CD8-positive, alpha-beta T cell (primary cell): ENCODE measurements at places on chromosomes 12 and 14.

GRCh38 chr14:21191809-21192446, 36.1 kb upstream of the OR5AU1 start:
- DNase-seq = peak; percentile 50

DNA sequence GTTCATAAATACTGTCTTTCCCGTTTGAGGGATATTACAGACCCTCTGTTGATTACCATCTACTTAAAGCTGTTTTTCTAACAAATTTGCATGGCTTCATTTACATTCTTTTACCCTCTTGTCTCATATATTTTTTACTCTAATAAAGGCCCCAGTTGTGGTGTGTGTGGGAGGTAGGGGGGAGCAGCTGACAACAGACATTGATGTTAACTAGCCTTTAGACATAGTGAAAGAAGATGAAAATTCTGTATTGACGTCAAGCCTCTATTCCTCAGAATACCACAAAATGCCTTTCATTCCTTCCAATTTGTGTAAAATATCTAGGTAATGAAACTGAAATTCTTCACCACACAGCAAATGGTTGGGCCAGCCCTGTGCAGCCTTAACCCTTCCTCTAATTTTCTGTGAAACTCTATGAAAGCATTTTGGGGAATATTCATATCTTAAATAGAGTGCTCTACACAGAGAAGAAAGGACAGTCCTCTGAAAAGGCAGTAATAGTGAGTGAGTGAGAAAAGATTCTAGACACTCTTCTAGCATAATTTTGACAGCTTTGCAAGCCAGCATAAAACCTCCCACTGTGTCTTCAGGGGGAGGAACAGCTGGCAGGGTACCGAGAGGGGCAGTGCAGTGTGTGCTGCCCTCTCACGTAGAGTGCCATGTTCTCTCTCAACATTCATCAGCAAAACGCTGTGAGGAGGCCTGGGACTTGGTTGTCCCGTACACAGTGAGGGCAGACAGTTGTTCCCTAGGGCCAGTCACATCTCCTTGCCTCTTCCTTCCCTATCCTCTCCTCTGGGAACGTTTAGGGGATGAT, 20.1 kb upstream of the CERS5 start:
- DNase-seq = no peak

DNA sequence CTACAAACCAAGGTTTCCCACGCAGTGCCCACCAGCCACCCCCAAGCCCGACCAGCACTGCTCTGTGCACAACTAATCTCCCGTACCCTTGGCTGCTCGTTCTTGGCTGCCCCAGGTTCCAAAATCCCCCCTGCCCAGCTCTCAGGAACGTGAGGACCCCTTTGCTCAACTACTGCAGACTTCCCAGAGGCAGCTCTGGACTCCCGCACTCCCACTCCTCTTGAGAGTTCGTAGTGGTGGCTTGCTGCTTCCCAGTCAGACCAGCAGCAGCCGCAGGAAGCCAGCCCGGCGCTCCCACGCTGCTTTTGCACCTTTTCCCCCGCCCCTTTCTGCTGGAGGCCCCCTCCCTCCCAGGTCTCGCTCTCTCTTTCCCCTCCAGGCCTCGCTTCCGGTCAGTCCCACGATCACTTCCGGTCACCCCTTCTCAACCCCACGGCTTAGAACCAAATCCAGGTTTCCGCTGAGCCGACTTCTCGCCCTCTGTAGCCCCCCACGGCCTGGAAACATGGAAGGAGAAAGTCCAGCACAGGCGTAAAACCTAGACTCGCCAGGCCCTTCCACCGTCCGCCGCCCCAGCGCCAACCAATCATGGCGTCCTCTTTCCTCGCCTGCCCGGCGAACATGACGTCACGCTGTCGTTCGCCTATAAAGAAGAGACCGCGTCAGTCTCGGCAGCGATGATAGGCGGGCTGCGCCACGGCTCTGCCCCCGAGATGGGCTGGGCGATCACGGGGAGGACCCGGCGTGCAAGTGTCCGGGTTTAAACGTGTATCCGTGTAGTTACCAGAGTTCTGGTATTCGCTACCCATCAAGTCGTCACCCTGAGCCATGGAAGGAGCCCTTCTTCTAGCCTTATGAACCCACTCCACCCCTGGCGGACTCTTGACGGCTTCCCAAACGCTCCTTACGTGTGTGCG, at the start of gene TFCP2:
Gene TFCP2 (minus strand): TSS at position 621 of the 917 bp plus-strand sequence. CDS start 713 bp downstream, outside the sequence.
- peak; percentile 94 for DNase-seq

DNA sequence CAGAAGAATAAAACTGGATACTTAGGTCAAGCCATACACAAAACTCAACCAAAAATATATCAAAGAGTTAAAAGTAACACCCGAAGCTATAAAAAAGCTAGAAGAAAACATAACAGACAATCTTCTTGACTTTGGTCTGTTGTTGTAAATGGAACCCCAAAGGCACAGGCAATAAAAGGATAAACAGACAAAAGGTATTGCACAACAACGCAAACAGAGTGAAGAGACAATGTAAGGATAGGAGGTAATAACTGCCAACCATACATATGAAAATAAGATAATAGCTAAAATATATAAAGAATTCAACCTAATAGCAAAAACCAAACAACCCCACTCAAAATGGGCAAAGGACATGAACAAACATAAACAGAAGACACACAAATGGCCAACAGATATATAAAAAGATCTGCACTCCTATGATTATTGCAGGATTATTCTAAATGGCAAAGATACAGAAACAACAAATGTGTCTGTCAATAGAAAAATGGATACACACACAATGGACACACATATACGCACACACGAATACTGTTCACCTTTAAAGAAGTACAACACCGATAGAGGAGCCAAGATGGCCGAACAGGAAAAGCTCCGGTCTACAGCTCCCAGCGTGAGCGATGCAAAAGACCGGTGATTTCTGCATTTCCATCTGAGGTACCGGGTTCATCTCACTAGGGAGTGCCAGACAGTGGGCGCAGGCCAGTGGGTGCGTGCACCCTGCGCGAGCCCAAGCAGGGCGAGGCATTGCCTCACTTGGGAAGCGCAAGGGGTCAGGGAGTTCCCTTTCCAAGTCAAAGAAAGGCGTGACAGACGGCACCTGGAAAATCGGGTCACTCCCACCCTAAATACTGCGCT, 1137.1 kb downstream of the FSCB start:
- DNase-seq = no peak

- no peak for DNase-seq
Measured at GRCh38 chr12:74401035-74401434, 136.6 kb upstream of the ATXN7L3B start.

DNA sequence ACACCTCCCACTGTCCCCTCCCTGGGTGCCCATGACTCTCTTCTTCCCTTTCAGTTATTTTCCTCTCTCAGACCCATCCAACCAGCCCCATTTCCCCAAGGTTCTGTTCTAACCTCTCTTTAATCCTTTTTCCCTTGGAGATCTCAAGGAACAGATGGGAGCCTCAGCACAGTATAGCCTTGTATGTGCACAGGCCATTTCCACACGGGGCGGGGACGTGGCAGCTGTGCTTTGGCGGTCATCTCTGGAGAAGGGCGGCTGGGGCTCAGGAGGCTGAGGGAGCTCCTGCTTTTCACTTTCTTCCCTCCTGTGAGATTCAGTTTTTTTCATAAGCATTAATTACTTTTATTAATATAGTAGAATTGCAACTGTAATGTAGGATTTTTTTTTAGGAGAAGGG, 212.2 kb downstream of the ZFP36L1 start:
- no peak for DNase-seq
